ENCODE measurements at places on chromosomes 2 and 18.

GRCh38 chr2:62461707-62462106 is 44.3 kb downstream of the TMEM17 start:
- DNase-seq, result no peak

- no peak for DNase-seq
Measured at GRCh38 chr2:188117706-188118105, 174.0 kb upstream of the GULP1 start.

- DNase-seq, result no peak
Measured at GRCh38 chr2:37871456-37872191, 53.5 kb upstream of the RMDN2 start.

DNA sequence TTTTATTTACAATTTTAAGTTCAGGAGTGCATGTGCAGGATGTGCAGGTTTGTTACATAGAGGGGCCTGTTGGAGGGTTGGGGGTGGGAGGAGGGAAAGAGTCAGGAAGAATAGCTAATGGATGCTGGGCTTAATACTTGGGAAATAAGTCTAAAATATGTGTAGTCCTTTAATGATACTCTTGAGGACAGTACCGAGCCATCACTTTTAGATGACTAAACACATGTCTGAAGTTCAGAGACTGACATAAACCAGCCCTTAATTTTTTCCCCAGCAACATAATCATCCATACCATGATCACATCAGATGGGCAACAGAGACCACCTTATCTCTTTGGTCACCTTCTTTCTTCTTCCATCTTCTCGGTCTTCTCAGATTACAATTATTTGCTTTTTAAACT is 189.1 kb upstream of the COL3A1 start:
- no peak for DNase-seq

GRCh38 chr2:113274432-113274831 is 4.3 kb downstream of the PAX8 start:
- DNase-seq, result no peak

GRCh38 chr2:96197546-96198255 is 10.9 kb downstream of the STARD7 start:
- no peak for DNase-seq

GRCh38 chr2:71006955-71007799 is 12.5 kb upstream of the TEX261 start:
- no peak for DNase-seq

DNA sequence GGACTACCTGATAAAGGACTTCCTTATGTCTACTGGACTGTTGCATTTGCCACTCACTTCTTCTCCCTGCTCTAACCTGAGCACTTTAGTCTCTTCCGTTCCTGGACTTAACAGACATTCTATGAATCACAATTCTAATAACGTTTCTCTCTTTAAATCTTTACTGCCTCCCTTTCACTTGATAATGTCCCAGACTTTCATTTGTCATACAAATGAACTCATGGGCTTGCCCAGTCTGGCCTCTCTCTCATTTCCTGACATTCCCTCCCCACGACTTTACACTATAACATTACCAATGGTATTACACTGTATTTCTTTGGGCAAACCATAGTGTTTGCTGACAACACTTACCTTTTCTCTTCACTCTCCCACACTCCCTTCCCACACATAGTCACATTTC is 540.7 kb upstream of the TMEFF2 start:
- no peak for DNase-seq

GRCh38 chr18:57353137-57353939 is 981 bp downstream of the ST8SIA3 start:
- DNase-seq, result no peak

GRCh38 chr2:33526921-33527320 is 50.5 kb downstream of the RASGRP3 start:
- DNase-seq, result no peak

DNA sequence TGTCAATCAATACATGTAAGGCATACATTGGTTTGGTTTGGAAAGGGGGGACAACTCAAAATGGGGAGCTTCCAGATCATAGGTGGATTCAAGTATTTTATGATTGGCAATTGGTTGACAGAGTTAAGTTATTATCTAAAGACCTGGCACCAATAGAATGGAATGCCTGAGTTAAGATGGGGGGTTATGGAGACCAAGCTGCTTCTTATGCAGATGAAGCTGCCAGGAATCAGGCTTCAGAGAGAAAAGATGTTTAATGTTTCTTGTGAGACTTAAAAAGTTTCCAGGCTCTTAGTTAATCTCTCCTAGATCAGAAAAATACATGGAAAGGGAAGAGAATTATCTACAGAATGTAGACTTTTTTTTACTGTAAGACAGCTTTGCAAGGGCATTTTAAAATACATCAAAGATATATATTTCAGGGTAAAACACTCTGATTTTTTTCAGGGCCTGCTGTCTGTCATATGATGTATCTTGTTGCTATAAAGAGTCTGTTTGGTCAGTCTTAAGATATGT is 1343.2 kb upstream of the LRRTM1 start:
- DNase-seq, result no peak

- no peak for DNase-seq
Measured at GRCh38 chr2:241885946-241886643, 16.6 kb downstream of the RTP5 start.

DNA sequence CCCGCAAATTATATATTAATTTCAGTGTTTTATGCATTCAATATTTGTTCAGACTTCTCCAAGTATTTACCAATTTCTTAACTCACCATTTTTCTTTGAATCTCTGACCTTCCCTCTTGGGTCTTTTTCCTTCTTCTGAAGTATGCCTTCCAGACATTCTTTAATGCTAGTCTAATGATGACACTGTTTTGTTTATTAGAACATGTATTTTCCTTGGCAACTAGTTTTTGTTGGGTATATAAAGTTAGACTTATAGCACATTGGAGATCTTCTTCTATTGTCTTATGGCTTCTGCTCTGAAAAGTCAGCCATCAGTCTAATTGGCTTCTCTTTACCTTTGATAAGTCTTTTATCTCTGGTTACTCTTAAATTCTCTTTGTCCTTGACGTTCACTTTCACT is 423.2 kb upstream of the NRP2 start:
- DNase-seq, result no peak

GRCh38 chr2:121220995-121221394 is 64.0 kb downstream of the TFCP2L1 start:
- DNase-seq, result no peak

DNA sequence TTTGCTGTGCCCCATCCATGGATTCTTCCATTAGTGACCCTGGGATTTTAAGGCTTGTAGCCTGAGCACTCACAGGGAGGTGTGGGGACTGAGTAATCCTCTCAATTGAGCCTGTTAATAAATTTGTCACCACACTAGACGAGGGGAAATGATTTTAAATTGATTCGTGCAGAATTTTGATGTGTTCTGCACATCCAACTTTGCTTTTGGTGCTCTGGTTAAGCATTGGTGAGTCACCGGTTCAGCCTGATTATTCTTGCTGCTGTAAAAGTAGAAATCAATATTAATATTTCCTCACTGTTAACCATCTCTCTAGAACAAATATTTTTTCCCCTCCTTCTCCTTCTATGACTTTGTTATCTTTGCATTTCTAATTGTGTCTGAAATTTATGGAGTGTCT is 482.0 kb downstream of the TSN start:
- no peak for DNase-seq

DNA sequence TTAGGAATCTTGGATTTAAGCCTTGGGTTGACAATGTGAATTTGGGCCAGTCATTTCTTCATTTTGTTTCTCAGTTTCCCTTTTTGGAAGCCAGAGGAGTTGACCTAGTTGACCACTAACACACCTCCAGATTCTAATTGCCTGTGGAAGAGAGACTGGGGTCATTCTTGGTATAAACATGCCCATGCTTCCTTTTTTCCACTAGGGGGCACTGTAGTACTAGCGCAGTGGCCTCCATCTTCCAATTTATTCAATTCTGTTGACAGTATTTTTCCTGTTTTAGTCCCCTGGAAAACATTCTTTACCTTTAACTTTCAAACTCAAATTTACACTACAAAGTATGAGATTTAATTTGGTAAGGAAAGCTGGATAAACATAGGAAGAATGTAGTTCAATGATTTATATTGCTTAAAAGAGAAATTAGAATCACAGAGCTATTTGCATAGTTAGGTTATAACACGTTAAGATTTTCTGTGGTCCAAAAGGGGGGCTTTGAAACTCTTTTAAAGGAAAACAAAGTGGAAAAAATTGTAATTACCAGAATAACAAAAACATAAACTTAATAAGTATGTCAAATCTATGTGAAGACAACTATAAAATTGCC is 57.5 kb upstream of the AGPS start:
- peak; percentile 8 for DNase-seq

DNA sequence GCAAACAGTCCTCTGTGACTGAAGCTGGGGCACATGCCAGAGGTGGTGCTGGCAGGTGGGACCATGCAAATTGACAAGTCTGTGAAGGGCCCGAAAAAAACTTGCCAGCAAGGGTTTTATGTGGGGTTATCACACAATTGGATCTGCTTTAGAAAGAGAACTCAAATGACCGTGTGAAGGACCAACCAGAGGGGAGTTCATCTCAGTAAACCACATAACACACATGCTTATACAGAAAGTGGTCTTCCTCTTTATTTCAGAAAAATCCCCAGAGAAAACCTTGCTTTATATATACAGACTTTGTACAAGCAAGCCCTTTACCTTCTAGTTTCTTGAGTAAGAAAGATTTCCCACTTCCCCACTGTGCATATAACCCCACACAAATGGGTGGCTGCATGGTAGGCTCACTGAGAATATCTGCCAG is 46.7 kb downstream of the KIDINS220 start:
- DNase-seq, result no peak

- no peak for DNase-seq
Measured at GRCh38 chr2:83900862-83901261, 558.2 kb downstream of the SUCLG1 start.

DNA sequence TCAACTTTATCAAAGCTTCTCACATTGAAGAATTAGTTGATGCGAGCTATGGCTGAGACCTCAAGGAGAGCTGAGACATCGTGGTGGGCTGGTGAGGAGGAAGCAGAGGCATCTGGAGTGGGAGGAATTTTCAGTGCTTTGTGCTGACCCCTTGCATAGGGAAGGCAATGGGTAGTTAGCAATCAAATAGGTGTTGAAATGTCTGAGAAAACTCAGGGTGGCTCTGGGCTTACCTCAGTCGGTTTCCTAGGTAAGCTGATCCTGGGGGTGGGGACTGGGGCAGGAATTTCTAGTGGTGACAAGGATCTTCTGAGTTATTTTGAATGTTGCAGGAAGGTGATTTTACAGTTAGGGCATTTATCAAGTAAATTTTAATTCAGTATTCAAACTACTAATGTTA is 20.7 kb upstream of the DPP10 start:
- no peak for DNase-seq

DNA sequence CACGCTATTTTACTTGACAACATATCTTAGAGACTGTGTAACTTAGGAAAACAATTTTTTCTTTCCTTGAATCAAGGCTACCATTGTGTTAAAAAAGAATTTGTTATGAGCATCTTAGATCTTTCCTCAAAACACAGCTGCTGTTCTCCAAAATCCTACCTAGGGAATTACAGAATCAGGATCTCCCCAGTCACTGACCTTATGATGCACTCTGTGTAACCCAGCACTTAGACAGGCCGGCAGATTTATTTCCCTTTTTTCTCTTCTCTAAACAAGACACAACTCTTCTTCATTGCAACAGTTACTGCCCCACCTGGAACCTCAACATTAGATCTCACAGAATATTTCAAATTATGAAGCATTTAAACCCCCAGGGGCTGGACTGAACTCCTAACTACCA is 13.5 kb upstream of the C2orf15 start:
- no peak for DNase-seq

GRCh38 chr2:62706721-62707521 is 1.4 kb downstream of the EHBP1 start:
- DNase-seq, result no peak

DNA sequence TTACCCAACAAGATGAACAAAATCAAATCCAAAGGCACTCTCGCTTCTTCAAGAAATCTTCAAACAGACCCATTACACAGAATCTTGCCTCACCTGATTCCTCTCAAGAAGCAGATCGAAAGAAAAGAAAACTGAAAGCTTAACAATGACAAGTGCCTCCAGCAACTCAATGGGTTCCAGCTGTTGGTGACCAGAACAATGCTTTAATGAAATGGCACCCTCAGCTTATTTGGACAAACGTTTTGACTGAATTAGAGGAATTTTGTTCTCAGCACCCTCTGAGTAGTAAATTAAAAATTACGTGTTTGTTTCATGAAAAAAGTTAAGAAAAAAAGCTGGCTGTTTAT is 211.0 kb downstream of the ZNF521 start:
- DNase-seq, result no peak

DNA sequence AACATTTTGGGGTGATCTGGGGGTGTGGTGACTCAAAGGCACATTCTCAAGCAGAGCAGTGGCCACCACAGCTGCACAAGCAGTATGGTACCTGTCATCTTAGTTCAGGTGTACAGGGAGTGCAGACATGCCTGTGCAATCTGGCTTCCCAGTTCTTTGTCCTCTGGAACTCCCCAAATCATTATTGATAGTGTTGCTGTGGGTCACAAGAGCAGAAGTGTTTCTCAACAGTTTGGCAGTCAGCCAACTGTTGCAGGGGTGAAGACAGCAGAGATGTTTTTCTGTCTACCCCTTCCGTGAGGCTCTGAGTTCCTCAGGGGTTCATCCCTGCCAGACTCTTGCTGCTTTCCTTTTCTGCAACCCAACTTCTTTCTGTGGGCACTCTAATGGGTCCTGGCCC is 206.5 kb upstream of the ZSWIM2 start:
- DNase-seq, result no peak

DNA sequence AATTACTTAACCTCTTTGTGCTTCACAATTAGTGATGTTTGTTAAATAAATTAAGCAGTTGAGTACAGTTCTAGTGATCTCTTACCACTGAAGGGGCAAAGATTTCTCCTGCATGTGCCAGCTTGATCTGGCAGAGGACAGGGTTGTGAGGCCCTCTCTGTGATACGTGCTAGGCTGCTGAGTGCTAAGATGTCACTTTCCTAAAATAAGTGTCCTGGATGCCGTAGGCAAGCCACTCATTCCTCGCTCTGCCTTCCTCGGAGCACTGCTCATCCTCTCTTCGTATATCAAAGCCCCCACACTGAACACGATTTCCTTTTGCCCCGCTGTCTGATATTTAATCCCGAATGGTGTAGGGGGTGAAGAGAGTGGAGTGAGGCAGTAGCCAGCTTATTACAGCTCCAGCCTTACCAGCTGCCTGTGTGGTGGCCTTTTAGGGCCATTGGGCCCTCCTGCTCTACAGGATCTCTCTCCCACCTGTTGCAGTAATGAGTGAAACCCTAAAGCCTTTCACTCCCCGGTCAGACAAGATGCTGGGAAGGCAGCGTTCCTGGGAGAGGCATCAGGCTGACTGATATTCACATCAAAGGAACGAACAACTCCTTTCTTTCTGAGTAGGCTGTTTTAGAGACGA is 40.5 kb downstream of the PTPRM start:
- DNase-seq, result no peak

DNA sequence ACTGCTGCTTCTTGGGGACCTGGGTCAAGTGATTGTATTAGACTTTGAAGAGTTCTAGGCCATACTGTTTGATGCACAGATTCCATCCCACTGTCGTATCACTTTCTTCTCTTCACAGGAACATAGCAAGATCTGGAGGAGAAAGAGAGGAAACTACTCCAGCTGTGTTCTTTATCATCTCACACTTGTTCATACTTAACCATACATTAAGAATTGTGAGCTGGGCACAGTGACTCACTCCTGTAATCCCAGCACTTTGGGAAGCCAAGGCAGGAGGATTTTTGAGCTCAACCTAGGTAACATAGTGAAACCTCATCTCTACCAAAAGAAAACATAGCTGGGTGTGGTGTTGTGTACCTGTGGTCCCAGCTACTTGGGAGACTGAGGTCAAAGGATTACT is 111.7 kb downstream of the PARD3B start:
- DNase-seq, result no peak

- DNase-seq, result no peak
Measured at GRCh38 chr2:232893834-232894233, 23.8 kb downstream of the SNORC start.
